AG08396 (cell line): ENCODE measurements at places on chromosomes 11 and 22.

GRCh38 chr11:46916286-46917108, 1.9 kb downstream of the LRP4 start:
- DNase-seq = peak; percentile 83

- no peak for DNase-seq
Measured at GRCh38 chr11:130738611-130739010, 177.7 kb downstream of the SNX19 start.

DNA sequence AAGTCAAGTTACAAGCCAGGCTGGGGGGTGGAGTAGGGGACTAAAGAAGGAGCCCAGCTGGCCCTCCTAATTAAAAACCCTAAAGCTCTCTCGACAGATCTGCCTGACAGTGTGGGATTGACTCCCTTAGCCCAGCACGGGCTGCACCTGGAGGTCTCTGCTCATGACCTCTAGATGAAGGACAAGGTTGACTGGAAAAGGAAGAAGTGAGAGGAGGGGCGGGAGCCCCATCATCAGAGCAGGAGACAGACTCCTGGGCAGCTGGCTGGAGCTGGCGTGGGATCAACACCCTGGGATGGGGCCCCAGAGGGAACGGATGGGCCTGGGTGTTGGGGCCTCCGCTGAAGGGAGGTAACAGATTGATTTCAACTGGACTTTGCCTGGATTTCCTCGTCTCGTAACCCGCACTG, 46.1 kb downstream of the RPUSD4 start:
- DNase-seq = no peak

GRCh38 chr11:44936525-44936924, 14.2 kb downstream of the TP53I11 start:
- DNase-seq = peak; percentile 83

DNA sequence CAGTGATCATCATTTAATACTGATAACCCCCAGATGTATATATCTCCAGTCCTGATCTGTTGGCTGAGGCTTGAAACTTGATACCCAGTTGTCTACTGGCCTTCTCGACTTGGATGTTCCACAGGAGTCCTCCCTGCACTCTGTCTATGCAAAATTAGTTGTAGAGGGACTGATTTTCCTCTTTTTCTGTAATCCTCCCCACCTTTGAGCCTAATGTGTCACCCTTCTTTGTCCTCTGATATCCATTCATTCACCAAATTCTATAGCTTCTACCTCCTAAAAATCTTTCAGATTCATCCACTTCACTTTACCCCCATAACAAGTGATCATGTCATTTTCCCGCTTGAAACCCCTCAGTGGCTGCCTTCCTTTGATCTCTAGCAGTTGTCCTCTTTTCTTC, 16.4 kb downstream of the COA4 start:
- DNase-seq = no peak

DNA sequence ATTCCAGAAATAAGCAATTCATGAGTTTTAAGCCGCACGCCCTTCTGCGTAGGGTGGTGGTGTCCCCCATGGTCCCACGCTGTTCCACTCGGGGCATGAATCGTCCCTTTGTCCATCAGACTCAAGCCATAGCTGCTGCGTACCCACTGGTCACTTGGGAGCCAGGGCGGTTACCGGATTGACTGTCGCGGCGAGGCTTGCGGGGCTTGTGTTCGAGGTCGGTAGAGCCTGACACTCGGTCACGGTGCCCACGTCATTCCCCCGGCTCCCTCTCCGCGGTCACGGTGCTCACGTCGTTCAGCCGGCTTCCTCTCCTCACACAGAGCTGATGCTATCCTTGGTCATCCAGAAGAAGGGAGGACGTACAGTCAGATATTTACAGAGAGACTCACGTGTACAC, 1227.0 kb downstream of the BRD1 start:
- DNase-seq = no peak

- no peak for DNase-seq
Measured at GRCh38 chr11:6411594-6412031, 7.3 kb downstream of the APBB1 start.

GRCh38 chr11:12134236-12134585, 23.8 kb downstream of the MICAL2 start:
- no peak for DNase-seq

- DNase-seq = peak; percentile 78
Measured at GRCh38 chr22:37681556-37682049, 4.5 kb upstream of the NOL12 start.

GRCh38 chr11:126817096-126817495, 183.5 kb downstream of the KIRREL3 start:
- DNase-seq = peak; percentile 37

DNA sequence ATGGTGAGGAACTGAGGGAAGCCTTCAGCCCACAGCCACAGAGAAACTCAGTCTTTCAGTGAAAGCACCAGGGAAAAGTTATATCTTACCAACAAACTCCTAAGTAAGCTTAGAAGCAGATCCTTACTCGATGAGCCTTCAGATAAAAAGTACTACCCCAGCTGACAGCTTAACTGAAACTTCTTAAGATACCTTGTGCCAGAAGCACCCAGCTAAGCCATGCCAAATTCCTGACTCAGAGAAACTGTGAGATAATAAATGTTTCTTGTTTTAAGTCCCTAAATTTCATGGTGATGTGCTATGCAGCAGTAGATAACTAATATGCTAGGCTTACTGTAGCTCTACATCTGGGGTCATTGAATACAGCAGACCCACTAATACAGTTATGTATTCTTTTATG, 2025.0 kb downstream of the LRRC4C start:
- DNase-seq = no peak

GRCh38 chr11:25910086-25910485, 421.8 kb upstream of the ANO3 start:
- no peak for DNase-seq

DNA sequence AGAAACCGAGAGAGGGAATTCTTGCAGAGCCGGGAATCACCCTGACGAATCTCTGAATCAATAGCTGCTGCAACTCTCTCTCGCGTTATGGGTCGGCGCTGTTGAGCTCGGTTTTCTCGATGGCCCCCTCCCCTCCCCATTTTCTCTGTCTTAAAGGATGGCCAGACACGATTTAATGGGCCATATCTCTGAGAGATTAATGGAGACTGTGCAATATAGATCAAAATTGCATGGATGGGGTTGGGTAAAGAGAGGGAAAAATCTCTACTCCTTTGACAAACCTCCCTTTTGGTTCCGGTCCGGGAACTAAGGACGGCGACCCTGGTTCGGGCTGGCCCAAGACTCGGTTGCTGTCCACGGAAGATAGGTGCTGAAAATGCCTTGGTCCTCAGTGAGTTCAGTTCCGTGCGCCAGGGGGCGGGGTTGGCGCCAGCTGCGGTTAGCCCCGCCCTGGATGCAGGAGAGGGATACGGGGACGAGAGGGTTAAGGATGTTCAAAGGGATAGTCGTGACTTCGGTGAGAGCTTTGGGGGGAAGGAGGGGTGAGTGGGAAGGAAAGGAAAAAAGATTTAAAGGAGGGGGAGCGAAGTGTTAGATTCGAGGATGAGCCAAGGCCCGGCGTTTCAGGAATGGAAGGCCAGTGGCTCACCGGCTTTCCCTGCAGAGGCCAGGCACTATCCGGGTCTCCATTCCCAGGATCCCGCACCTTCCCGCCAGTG, 103.6 kb upstream of the HSD17B12 start:
- peak; percentile 79 for DNase-seq

DNA sequence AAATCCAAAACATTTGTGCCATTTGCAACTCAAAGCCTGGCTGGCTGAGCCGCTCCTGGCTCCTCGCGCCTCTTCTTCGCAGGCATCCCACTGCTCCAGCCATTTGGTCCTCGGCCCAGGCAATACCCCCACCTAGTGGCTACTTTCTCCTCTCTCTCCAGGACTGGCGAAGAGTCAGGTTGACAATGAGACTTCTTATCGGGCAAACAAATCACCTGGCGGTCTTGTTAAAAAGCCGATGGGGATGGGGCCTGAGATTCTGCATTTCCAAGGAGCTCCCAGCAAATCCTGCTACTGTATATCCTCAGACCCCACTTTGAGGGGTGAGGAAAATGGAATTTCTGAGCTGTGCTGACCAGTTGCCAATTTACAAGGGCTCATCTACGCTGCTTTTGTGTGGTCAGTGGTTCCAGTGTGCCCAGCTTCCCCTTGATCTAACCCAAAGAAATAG, 89.0 kb downstream of the ISX start:
- peak; percentile 68 for DNase-seq

DNA sequence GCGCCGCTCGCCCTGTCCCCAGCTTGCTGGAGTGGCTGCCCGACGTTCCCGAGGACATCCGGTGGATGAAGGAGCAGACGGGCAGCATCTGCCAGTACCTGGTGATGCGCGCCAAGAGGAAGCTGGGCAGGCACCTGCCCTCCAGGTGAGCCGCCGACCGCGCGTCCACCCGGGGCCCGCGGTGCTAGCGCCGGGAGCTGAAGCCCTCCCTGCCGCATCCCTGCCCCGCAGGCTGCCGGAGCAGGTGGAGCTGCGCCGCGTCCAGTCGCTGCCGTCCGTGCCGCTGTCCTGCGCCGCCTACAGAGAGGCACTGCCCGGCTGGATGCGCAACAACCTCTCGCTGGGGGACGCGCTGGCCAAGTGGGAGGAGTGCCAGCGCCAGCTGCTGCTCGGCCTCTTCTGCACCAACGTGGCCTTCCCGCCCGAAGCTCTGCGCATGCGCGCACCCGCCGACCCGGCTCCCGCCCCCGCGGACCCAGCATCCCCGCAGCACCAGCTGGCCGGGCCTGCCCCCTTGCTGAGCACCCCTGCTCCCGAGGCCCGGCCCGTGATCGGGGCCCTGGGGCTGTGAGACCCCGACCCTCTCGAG, 3.3 kb upstream of the CRACR2B start:
- DNase-seq = no peak

GRCh38 chr22:49306632-49307480, 520.8 kb downstream of the BRD1 start:
- DNase-seq = no peak

- no peak for DNase-seq
Measured at GRCh38 chr11:21411597-21411996, 742.2 kb downstream of the NELL1 start.

DNA sequence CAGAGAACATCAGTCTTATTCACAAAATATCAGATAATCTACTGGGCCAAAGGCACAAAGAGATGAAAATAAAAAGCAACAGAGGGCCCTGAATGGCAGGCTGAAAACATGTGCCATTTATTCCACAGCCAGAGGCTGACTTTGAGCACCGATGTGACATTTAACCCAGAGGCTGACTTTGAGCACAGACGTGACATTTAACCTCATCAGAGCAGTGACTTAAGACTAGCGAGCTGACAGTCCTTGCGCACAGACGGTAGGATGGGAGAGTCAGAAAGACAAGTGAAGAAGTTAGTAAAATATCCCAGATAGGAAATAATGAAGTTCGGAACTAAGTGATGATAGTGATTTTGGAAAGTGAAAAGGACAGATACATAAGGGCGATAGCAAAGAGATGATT, 65.3 kb downstream of the FLI1 start:
- DNase-seq = no peak

DNA sequence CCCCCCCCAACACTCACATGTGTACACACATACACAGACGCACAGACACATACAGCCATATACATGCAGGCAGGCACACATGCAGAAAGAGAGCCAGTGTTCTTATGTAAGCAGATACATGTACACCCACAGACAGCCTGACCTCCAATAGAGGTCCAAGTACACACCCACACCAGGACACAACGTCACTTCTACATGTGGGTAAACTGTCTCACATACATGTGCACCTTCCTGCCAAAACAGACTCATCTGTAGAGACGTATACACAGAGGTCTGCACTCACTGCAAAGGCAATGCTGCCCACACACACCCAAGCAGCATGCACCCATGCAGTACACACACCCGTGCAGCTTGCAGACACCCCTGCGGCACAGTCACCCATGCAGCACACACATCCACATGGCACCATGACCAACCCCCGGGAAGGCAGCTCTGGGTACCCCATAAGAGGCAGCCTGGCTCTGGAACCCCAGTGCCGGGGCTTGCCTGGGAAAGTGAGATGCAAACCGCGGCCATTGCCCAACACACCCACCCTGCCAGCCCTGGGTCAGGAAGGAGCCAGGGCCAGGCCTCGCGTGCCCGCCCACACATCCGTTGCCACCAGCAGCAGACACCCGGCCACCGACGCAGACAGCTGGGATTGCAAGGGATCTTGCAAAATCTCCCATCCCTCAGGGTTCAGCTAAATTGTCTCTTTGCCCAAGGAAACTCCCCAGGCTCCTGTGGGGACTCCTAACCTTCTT, 10.1 kb downstream of the CASTOR1 start:
- DNase-seq = no peak

- peak; percentile 81 for DNase-seq
Measured at GRCh38 chr22:42688241-42689211, 32.1 kb downstream of the A4GALT start.

DNA sequence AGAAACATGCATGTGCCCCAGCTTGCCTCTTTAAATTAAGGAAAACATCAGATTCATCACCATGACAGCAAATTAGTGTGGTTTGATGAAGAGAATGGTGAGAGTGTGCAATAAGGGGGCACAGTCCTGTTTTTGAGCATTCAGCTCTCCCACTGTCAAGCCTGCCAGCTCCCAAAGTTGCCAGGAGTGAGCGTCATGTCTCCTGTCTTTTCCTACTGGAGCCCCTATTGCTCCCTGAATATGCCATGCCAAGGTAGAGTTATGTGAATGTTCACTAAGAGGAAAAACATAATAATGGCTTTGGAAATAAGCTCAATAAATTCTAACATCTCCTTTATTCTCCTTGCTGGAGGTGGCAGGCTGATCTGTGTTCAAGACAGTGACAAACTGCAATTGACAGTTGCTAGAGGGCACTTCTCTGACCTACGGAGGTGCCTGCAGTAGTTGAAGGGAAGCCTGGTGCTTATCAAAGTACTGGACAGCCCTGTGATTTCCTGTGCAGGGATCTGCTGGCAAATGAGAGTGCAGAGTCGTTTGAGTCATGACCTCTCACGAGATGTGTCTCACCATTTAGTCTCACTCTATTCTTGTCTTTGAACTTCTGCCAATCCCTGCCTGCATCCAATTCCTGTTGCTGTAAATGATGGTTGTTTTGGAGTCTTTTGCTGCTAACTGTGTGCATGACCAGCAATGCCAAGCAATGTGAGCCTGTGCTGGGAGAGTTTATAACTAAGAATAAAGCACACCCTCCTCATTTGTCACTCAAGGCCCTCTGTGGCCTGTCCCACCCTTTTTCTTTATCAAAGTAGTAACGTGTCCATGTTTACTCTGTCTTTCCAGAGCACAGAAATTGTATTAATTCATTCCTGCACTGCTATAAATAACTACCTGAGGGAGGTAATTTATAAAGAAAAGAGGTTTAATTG, 34.8 kb downstream of the MRGPRX2 start:
- no peak for DNase-seq

GRCh38 chr22:21984793-21985192, 2.2 kb upstream of the TOP3B start:
- DNase-seq = peak; percentile 54
